ENCODE measurements at places on chromosomes 2 and 18. TPM values are rescaled to one million over a fixed set of nuclear protein-coding genes. Genes with fewer than 3 reads are reported as not detected.

The ASTL gene
- 0.86 TPM for total RNA-seq

The FAM237A gene
- total RNA-seq = not detected

The CHRND gene
- not detected for total RNA-seq

The CCDC121 gene
- total RNA-seq = 2.7 TPM

The DIS3L2 gene
- total RNA-seq = 47.1 TPM

The GALR1 gene
- not detected for total RNA-seq

GRCh38 chr2:196652869-196653268 is 13.4 kb downstream of the CCDC150 start:
- DNase-seq = no peak

GRCh38 chr2:64639691-64640090 is 14.0 kb downstream of the SERTAD2 start:
- no peak for DNase-seq

GRCh38 chr2:225740086-225740485 is 340.6 kb downstream of the NYAP2 start:
- no peak for DNase-seq

- no peak for DNase-seq
Observed at GRCh38 chr2:1864981-1865421, 120.7 kb upstream of the PXDN start.

DNA sequence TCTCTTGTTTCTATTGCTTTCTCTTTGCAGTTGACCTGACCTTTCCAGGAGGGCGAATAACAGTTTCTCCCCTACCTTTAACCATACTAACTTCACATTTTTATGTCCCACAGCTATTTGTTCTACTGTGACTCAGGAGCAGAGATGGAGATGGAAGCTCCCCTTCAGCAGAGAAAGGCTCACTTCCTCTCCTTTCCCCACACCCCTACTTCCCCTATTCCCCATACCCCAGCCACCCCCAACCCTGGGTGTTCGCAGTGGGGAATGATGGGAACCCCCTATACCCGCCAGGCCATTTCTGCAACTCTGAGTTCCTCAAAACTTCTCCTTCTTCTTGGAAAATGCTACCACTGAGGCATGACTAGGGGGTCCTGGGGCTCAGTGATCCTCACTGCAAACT is 285.4 kb upstream of the MGAT5 start:
- DNase-seq = no peak

- DNase-seq = no peak
Observed at GRCh38 chr2:217774232-217774631, 228.6 kb downstream of the TNS1 start.

DNA sequence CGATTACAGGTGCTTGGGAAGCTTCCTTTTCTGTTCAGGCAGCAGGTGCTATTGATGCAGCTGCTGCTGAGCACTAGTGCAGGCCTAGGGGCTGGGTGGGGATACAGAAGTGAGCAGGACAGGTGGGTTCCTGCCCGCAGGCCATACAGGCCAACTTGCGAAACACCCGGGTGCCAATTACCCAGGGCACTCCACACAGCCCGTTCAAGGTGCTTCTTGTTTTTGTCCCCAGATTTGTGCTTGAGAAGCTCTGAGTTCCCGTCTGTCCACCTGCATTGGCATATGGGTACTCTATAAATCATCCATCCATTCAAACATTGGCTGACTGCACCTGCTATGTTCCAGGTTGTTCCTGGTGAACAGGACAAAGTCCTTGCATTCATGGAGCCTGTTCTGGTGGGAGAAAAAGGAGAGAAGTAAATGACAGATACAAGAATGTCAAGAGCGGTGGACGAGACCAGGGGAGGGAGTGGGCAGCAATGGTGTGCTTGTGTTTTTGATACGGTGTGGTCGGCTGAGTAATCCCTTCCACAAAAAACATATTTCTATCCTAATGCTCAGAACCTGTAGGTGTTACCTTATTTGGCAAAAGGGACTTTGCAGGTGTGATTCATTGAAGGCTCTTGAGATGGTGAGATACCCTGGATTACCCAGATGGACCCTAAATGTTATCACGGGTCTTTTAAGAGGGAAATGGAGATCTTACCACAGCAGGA is 31.4 kb downstream of the SH3BP4 start:
- no peak for DNase-seq

DNA sequence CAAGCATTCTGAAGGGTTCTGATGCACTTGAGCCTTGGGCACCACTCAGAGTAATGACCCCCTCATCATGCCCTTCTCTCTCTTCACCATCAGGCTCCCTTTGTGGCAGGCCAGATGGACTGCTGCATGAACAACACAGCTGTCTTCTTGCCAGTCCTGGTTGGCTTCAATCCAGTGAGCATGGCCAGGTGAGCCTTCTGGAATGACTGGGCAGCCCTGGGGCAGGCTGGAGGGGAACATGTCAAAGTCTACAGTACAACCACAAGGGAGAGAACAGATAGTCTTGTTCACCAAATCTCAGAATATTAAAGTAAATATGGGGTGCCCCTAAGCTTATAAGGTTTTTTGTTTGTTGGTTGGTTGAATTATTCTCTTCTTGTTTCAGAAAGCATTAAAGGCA is 4.4 kb downstream of the GCKR start:
- DNase-seq = no peak

GRCh38 chr2:214631406-214631805 is 178.1 kb downstream of the BARD1 start:
- no peak for DNase-seq

GRCh38 chr2:62806231-62806630 is 100.7 kb downstream of the EHBP1 start:
- no peak for DNase-seq

DNA sequence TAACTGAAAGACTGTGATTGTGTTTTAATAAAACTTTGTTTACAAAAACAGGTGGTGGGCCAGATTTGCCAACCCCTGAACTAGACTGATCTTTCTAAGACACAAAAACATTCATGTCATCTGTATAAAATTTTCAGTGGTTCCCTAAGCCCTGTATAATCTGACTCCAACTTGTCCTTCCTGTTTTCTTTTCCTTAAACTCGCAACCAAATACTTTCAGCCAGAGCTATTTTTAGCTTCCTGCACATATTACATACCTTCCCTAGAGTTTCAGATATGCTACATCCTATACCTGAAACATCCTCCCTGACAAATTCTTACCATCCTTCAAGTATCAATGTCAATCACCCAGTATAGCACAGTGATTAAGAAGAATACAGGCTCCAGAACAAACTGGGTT is 4.8 kb downstream of the GCFC2 start:
- no peak for DNase-seq
